ENCODE measurements at places on chromosomes 5 and 9.

DNA sequence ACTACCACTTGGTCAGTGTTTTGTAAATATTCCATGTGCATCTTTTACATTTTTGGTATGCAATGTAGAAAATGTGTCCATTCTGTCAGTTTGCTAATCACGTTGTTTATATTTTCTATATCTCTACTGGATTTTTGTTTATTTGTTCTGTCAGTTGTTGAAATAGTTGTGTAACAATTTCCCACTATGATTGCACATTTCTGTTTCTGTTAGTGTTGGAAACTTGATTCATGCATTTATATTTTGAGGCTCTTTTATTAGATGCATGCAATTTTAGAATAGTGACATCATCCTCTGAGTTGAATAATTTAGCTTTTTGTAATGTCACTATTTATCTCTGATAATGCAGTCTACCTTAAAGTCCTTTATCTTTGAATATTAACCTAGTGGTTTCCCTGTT is 25.8 kb upstream of the LECT2 start:
- DNase-seq = no peak

GRCh38 chr5:39450487-39450886 is 25.7 kb upstream of the DAB2 start:
- no peak for DNase-seq

GRCh38 chr9:7906783-7907550 is 107.4 kb upstream of the DMAC1 start:
- DNase-seq = no peak

DNA sequence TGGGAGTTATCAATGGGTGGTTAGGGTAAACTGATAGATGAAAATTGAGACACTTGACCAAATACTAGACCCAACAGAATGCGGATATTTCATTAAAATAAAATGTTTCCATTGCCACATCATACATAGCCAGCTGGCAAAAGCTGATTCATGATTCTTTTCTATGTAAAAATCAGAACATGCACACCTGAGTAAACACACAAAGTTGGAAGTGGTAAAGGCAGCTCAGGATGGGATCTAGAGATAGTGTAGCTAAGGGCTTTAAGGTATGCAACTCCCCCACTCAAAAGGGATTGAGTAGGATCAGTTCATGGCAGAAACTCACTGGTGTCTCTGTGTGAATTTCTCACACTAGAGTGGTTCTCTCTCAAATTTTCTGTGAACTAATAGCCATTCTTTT is 541.1 kb upstream of the GRAMD2B start:
- DNase-seq = no peak

DNA sequence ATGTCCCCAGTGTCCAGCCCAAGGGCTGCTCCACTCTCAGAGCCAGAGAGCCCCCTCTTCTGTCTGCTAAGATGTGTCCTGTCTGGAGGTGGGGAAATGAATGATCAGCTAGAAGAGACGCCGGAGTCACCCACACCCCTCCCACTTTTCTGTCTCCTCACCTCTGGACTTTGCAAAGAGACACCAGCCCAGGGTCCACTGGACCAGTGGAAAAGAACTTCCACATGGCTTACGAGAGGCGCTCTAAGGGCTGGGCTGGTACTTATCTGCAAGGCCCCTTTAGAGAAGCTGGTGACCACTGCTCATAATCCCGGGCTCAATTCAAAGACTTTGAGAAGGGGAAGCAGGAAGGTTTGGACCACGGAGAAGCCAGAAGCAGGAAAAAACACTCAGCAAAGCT is 9.2 kb downstream of the NR5A1 start:
- DNase-seq = no peak

DNA sequence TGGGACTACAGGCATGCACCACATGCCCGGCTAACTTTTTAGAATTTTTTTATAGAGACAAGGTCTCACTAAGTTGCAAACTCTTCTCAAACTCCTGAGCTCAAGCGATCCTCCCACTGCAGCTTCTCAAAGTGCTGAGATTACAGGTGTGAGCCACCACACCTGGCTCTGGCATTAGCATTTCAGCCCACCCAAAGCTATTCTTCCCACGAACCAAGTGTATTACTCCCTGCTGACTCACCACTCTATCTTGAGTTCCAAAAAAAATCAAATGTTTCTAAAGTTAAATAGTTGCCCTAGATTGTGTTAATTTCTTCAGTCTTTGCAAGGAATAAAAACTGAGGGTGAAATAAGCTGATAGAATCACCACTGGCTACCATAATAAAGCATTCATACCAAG is 205.5 kb downstream of the ARRDC3 start:
- no peak for DNase-seq

GRCh38 chr5:98106116-98107031 is 667.1 kb upstream of the RGMB start:
- DNase-seq = no peak

GRCh38 chr5:160460377-160461049 is 38.9 kb downstream of the PTTG1 start:
- DNase-seq = no peak

GRCh38 chr9:131950487-131950886 is 129.2 kb downstream of the MED27 start:
- no peak for DNase-seq

DNA sequence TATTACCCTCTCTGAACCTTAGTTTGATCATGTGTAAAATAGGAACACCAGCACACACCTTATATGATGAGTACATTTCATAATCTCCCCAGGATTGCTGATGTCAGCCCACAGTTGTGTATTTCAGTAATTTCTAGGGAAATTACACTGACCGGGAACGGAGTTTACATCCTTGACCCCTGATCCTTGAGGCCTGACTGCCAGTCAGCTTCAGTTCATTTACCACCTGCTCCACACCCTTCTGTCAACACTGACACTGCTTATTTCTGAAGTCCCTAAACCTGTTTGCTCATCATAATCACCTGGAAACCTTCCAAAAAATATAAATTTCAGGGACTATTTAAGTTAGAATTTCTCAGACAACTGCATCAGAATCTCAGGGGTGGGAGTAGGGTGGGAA is 55.3 kb downstream of the ZNF622 start:
- DNase-seq = no peak

- DNase-seq = no peak
These were observed 60.3 kb downstream of the DAPK1 start for GRCh38 chr9:87557996-87558395.

DNA sequence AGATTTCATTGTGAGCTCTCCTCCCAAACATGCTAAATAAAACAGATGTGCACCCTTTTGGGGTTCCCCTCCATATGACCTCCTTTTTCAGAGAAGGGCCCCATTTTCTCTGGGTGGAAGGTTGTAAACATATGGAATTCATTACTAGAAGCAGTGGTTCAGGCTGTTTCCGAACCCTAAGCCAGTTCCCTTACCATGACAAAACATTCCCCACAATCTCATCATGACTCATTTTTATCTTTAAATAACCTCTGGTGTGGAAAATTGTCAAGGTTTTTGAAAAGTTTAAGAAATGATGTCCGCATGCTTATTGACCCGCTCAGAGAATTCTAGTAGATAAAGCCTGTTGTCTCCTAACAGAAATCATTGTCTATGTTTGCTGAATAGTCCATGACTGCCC is 127.3 kb upstream of the PIK3R1 start:
- DNase-seq = no peak

GRCh38 chr5:122076669-122077365 is 1.2 kb downstream of the LOX start:
- peak; percentile 90 for DNase-seq

All from sigmoid colon (tissue), 7 donors.